IMR-90 (cell line): ENCODE measurements at places on chromosomes 16 and 17. TPM values are rescaled to one million over a fixed set of nuclear protein-coding genes. Genes with fewer than 3 reads are reported as not detected.

TACO1 gene
- 6.5 and 9.4 TPM in 2 replicates for total RNA-seq

TMC8 gene
- not detected in 2 replicates for total RNA-seq

CFAP97D1 gene
- under 0.01 TPM in 1 of 2 replicates, not detected in the other for total RNA-seq

TMED6 gene
- not detected in 2 replicates for total RNA-seq

PKMYT1 gene
- 1.8 and 2.8 TPM in 2 replicates for total RNA-seq

KRTAP16-1 gene
- total RNA-seq, result not detected in 2 replicates

TBC1D3K gene
- total RNA-seq, result not detected in 2 replicates

TAT gene
- not detected in 2 replicates for total RNA-seq

CDH16 gene
- total RNA-seq, result not detected in 2 replicates

SLC2A4 gene
- total RNA-seq, result under 0.01 TPM in 1 of 2 replicates, not detected in the other

SLC16A6 gene
- 0.54 and 0.83 TPM in 2 replicates for total RNA-seq

PYDC1 gene
- not detected in 2 replicates for total RNA-seq

C16orf86 gene
- 0.28 and 0.54 TPM in 2 replicates for total RNA-seq

ABCC3 gene
- total RNA-seq, result 2.2 and 3.2 TPM in 2 replicates

IGF2BP1 gene
- 10.2 and 11.9 TPM in 2 replicates for total RNA-seq

SLFN12L gene
- under 0.01 and 0.18 TPM in 2 replicates for total RNA-seq

CNTNAP1 gene
- total RNA-seq, result 10.6 and 12.2 TPM in 2 replicates

PIK3R6 gene
- total RNA-seq, result not detected in 2 replicates

ZSCAN10 gene
- total RNA-seq, result not detected in 2 replicates

GDE1 gene
- total RNA-seq, result 62.4 and 64.2 TPM in 2 replicates

GP2 gene
- not detected in 2 replicates for total RNA-seq

CORO1A gene
- 6.4 and 7.2 TPM in 2 replicates for total RNA-seq

KRT25 gene
- not detected in 2 replicates for total RNA-seq

ITGA2B gene
- total RNA-seq, result under 0.01 TPM in 2 replicates

SHISA9 gene
- total RNA-seq, result under 0.01 TPM in 2 replicates

HID1 gene
- total RNA-seq, result 0.18 and 0.56 TPM in 2 replicates

HOXB8 gene
- total RNA-seq, result 0.54 and 0.56 TPM in 2 replicates

HBA1 gene
- not detected in 2 replicates for total RNA-seq

KREMEN2 gene
- not detected in 2 replicates for total RNA-seq

CCL11 gene
- total RNA-seq, result not detected in 2 replicates

NPIPA2 gene
- not detected in 2 replicates for total RNA-seq

CEP95 gene
- 6.1 and 13.3 TPM in 2 replicates for total RNA-seq

RNF43 gene
- under 0.01 TPM in 2 replicates for total RNA-seq

BRIP1 gene
- 19.7 and 34.4 TPM in 2 replicates for total RNA-seq

TAOK2 gene
- total RNA-seq, result 31.7 and 32.8 TPM in 2 replicates

MYOCD gene
- 19.7 and 20.1 TPM in 2 replicates for total RNA-seq

SLC6A4 gene
- under 0.01 TPM in 1 of 2 replicates, not detected in the other for total RNA-seq

ETV4 gene
- total RNA-seq, result 3.3 and 4.3 TPM in 2 replicates

RNF222 gene
- not detected in 2 replicates for total RNA-seq

KRT15 gene
- 2.9 and 3.6 TPM in 2 replicates for total RNA-seq

PNPO gene
- 32.5 and 34.1 TPM in 2 replicates for total RNA-seq

CSH1 gene
- not detected in 2 replicates for total RNA-seq

PDK2 gene
- total RNA-seq, result 26.7 and 38.0 TPM in 2 replicates

ANKFN1 gene
- under 0.01 TPM in 1 of 2 replicates, not detected in the other for total RNA-seq

CCL7 gene
- total RNA-seq, result 0.18 and 0.28 TPM in 2 replicates

GFAP gene
- total RNA-seq, result 0.18 TPM in 1 of 2 replicates, not detected in the other
